CD4-positive, alpha-beta T cell treated with Interleukin-15 for 4 hours (primary cell): ENCODE measurements at places on chromosomes 2 and 18.

- DNase-seq = no peak
These were observed 151.8 kb upstream of the UNC80 start for GRCh38 chr2:209619782-209620181.

DNA sequence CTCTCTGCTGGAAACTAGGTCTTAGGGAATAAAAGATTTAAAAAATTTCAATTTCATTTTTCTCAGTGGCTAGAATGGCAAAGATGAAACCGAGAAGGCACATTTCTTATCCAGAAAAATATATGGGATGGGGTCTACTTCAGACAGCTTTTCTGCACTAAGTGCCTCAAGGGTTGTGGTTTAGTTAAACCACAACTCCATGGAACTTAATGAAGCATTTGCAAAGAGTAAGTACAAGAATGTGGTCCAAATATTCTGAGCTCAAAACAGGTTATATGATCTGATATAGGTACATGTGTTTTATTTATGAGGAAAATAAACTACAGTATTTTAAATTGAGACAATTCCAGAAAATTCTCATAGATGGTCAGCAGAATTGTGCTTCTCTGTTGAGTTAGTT, 101.8 kb upstream of the FZD5 start:
- DNase-seq = no peak

DNA sequence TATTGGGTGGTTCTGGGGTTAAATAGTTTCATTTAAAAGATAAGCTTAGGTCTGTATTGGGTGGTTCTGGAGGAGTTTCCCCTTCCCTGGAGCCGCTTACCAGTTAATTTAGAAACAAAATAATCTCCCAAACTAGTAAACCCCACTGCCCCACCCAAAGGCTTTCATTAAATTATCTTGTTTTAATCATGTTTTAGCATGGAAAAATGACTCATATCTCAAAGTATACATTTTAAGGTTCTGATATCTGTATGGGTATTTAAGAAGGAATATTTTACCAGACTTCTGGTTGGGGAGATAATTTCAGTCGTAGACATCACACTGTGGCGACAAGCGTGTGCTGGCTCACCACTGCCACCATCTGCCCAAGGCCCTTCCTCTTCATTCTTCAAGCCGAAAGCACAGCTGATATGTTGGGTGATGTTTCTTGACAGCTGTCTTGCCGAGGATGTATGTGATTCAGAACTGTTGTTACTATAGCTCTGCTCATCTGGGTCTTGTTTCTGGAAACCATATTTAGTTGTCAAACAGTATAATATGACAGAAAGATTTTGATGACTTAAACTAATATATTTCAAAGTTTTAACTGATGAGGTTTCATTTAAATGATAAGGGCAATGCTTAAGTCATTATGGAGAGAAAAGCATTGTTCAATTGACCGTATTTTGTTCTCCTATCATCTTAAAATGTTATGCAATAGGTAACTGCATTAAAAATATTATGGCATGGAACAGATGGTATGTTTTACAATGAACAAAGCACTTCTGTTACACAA, 5.1 kb downstream of the FIGLA start:
- DNase-seq = peak; percentile 23

DNA sequence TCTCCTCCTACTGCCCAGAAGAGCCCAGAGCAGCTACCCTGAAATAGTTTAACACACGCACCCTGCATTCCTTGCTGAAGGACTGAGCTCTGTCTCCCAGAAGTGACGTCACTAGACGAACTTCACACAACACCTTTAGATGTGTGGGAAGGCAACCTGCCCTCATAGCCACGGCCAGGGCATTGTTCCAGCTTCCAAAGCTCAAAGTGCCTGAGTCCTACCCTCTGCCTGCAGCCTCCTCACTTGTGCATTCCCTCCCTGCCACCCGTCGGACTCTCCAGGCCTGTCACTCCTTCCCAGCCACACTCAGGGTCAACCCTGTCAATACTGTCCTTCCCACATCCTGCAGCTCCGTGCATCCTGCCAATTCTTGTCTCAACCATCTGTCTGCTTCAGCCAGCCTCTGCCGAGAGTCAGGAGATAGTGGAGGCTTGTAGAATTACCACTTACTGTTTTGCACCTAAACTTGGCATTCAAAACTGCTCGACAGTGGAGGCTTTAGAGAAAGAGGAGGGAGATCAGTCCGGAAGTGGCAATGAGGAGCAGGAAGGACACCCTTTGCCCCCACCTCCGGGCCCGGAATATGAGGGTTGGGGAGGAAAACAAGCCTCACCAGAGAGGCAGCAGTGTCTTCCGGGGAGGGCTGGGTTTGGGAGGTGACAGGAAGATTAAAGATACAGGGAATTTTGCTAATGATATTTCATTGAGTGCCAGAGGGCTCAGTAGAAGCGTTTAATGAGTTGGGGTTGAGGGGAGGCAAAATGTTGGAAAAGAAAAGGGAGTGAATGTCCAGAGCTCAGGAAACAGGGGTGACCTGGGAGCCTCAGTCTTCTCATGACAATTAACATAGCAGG, 72.3 kb upstream of the ATG16L1 start:
- no peak for DNase-seq

- no peak for DNase-seq
These were observed 41.2 kb downstream of the M1AP start for GRCh38 chr2:74606927-74607326.

DNA sequence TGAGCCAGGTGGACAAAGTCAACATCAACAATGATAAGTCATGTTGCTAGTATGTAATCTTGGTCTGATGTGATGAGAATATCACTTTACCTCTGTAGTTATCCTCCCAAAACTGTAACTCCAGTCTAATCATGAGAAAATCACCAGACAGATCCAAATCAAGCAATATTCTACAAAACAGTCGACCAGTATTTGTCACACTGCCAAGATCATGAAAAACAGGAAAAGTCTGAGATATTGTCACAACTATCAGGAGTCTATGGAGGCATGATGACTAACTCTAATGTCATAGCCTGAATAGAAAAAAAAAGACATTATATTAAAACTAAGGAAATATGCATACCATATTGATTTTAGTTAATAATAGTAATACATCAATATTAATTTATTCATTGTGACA, 1883.3 kb upstream of the CELF4 start:
- no peak for DNase-seq
